ENCODE measurements at places on chromosomes 4 and X. TPM values are rescaled to one million over a fixed set of nuclear protein-coding genes. Genes with fewer than 3 reads are reported as not detected.

The NWD2 gene
- not detected for total RNA-seq

The ERAS gene
- total RNA-seq: not detected

The PITX2 gene
- 0.18 TPM for total RNA-seq

The TCEAL1 gene
- 113 TPM for total RNA-seq

The CXCL1 gene
- 5.2 TPM for total RNA-seq
